ENCODE measurements at places on chromosomes 7 and 10. TPM values are rescaled to one million over a fixed set of nuclear protein-coding genes. Genes with fewer than 3 reads are reported as not detected.

- no peak for DNase-seq
Measured at GRCh38 chr7:135980012-135980551, 2.9 kb upstream of the MTPN start.

DNA sequence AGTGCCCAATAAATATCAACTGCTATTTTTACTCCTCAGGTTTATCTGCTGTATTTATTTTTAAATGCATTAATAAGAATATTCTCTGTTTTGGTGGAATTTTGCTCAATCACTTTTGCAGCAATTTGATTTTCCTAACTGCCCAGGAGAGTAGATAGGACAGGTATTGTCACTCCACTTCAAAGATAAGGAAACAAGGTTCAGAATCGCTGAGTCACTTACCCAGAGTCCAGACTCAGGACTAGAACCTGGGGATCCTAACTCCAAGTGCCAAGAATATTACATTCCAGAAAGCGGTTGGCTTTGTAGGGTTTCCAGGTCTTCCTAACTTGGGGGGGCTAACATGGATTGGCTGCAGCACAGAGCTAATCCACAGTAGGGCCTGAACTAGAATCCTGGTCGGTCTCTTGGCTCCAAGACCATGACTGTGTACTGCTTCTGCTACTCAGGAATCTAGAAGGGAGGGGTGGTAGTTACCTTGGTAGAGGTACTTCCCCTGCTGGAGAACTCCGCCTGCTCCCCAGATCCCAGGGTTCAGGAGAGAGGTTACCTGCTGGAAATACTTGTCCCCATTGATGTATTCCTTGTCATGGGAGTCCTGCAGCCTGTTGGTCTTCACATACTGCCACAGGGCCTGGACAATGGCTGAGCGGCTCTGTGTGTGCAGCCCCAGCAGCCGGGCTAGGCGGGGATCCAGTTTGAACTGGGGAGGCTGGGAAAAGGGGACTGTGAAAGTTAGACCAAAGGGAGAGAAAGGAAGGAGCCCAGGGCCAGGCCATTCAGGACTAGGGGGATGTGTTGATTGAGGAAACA, 7.3 kb downstream of the SMARCD3 start:
- DNase-seq: no peak

DNA sequence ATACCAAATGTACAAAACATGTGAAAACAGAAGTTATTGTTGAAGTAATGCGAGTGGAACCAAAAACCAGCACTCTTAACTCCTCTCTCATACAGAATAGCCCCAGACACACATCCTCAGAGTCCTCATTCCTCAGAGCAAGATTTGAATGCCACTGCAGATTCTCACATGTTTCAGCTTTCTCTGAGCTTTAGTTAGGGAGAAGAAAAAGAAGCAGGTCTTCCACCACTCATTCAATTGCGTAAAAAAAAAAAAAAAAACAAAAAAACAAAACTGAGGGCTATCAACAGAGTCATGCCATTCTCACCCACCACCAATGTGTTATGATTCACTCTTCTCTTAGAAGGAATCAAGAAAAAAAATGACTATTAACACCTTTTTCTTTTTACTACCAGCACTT, 287.7 kb downstream of the IPMK start:
- DNase-seq: no peak

DNA sequence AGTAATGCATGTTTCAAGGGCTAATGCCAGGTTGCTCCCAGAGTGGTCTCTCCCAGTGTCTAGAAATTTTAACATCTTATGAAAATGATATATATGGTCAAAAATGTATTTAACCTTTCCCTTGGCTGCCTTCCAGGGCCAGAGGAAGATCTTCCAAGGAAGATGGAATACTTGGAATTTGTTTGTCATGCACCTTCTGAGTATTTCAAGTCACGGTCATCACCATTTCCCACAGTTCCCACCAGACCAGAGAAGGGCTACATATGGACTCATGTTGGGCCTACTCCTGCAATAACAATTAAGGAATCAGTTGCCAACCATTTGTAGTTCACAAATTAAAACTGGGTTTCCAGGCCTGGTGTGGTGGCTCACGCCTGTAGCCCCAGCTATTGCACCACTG, 9.0 kb downstream of the GATAD1 start:
- no peak for DNase-seq

DNA sequence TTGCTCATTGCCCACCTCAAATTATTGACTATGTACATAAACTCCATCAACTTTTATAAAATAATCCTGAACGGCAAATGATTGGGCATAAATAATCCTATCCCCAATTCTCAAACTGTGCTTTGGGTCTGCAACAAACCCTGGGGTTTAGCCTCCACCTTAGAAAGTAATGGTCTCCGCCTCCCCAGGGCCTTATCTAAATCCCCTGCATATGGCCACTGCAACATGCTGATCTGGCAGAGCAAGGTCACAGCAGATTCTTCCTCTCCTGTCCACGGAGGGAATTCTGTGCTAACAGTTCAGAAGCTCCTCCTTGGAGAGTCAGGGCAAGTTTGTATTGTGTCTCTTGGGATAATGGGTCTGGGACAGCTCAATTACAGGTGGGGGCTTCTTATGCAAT, 18.4 kb downstream of the FXYD4 start:
- no peak for DNase-seq

- no peak for DNase-seq
Measured at GRCh38 chr10:121129266-121129665, 278.1 kb downstream of the WDR11 start.

DNA sequence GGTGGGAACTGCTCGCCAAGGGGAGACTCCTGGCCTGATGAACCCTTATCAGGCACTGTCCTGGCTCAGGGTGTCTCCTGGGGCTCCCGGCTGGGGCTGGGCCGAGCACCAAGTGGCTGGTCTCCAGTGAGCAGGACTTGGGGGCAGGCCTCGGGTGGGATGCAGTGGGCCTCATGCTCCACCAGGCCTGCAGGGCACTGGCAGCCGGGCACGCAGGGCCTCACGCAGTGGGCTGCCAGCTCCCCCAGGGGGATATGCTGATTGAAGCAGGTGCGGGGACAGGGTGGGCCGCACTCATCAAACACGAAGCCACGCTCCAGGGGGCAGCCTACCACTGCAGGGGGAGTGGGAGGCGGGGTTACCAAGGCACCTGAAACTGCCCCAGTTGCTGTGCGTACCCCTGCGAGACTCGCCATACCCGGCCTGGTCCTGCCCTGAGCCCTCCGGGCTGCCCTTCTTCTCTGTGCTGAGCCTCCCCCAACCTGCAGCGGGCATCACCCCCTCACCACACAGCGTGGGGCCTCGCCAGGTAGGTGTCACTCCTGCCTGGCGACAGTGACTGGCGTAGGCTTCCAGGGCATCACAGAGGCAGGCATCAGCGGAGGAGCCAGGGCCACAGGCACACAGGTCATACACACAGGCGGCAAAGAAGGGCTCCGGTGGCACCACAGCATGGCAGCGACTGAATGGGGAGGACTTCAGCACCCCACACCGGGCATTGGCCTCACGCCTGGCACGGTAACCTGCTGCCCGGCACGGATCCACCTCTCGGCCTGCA, 14.5 kb downstream of the ATP6V1F start:
- DNase-seq: no peak

DNA sequence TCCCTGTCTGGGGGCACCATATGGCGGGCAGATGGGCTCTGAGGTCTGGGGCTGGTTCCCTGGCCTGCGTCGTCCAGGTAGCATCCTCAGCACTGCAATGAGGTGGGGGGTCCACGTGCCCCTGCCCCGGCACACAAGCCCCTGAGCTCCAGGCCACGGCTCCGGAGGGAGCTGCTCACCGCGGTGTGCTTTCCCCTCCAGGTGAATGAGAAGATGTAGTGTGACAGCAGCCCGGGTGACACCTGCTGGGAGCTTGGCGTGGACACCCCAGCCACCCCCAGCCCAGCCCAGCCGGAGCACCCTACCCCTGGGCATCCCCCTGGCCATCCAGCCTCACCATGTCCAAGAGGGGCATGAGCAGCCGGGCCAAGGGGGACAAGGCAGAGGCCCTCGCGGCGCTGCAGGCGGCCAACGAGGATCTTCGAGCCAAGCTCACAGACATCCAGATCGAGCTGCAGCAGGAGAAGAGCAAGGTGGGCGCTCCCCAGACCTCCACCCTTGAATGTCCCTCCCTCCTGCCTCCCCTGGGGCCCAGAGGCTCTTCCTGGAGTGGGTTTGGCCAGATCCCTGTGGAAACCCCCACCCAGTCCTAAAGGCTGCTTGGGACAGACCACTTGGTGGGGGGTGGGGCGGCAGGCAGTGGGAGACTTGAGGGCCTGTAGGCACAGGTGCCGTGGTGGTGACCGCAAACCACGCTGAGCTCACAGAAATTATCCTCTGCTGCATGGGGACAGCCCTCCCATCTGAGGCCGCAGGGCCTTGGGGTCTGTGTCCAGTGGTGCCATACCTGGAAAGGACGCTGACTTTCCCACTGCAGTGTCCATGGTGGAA, 38.9 kb downstream of the JAKMIP3 start:
- no peak for DNase-seq

DNA sequence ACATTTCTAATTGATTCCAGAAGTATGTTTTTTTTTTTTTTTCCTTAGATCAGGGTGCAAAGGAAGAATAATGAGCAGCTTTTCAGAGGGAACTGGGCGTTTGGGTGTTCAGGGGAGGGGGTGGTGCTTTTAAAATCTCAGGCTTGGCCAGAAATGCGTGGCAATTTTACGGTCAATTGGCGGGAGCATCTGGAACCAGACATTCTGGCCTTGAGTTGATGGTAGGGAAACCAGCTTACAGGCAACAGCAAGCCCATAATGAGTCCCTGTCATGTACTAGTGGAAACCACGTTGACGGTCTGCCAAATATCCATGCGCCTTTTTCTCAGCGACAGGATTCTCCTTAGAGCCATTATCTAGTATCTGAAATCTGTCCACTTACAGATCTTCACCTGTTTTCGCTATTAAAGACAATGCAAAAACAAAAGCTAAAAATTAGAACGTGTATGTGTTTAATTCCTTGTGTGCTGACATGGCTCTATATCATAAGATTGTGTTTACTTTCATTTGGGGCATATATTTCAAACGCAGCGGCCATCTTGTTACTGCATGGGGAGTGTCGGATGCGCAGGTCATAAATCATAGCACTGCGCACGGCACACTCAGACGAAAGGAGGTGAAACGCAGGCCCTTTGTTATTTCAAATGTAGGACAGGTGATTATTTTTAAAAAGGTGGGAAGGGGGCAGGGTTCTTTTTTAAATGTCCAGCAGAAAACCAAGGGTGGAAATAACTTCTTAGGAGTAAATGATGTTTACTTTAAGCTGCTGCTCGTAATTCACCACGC, 209.2 kb downstream of the AGMO start:
- DNase-seq: no peak

GRCh38 chr7:142774826-142775225, 4.1 kb downstream of the PRSS2 start:
- no peak for DNase-seq

DNA sequence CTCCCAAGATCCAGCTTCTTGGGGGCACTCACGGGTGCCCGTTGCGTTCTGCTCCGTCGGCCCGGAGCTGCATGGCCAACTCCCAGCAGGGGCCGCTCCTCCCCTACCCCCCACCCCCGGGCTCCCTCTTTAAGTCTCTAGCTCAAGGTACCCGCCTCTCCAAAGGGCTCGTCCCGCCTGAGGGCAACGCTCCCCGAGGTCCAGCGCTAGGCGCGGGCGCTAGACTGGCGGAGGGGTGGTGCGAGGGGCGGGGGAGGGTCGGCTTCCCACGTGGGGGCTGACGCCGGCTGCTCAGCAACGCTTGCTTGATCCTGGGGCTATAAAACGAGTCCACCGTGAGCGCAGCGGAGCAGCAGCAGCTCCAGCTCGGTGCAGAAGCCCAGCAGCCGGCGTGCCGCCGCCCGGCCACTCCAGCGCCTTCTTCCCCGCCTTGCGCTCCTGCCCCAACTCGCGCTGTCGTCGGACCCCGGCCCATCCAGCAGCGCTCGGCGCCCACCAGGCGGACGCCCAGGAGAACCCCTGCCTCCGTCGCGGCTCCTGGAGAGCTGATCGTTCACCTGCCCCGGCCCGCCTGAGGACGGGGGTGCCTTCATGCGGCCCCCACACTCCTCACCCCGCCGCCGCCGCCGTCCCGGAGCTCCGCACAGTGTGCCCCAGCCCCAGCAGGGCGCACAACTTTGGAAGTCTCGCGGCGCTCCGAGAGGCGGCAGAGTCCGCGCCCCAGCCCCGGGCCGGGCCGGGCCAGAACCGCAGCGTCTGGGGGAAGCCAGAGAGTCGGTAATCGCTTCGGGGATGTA, at the start of gene ADRA2A:
Gene ADRA2A (plus strand): TSS at position 348 of the 797 bp plus-strand sequence. CDS start 968 bp downstream, outside the sequence.
- DNase-seq: no peak

- DNase-seq: no peak
Measured at GRCh38 chr7:149016876-149017275, 11.4 kb downstream of the PDIA4 start.

GRCh38 chr7:150860291-150860977, 8.1 kb downstream of the AOC1 start:
- no peak for DNase-seq

Gene TMEM178B
- total RNA-seq: 1.1 TPM

Gene H2BK1
- not detected for total RNA-seq

Gene COBL
- total RNA-seq: 9.5 TPM

Gene XRCC2
- total RNA-seq: 1.7 TPM

Gene TUBB8
- total RNA-seq: not detected

Gene SPDYE8
- not detected for total RNA-seq

Gene SLC18A2
- total RNA-seq: 0.13 TPM

Gene IFIT1
- 0.61 TPM for total RNA-seq

Gene FKBP6
- not detected for total RNA-seq
